ENCODE measurements at places on chromosomes 4 and X. TPM values are rescaled to one million over a fixed set of nuclear protein-coding genes. Genes with fewer than 3 reads are reported as not detected.

DNA sequence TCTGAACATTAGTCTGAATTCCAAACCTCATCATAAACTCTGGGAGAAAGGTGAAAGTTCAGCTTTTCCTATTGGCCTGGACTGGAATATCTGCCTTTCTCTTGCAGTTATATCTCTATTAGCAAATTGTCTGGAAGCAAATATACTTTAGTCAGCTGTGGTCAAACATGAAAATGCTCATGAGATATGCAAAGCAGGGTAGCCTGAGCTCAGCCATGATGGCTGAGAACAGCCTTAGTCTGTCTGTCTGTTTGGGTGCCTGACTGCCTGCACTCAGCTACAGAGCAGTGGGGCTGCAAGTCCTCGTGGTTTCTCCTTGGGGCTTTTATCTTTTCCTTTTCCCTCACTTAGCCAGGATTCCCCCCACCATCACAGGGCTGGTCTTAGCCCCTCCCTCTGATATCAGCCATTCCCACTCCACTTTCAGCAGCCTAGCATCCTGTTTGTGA, 19.5 kb upstream of the PGRMC2 start:
- no peak for DNase-seq

DNA sequence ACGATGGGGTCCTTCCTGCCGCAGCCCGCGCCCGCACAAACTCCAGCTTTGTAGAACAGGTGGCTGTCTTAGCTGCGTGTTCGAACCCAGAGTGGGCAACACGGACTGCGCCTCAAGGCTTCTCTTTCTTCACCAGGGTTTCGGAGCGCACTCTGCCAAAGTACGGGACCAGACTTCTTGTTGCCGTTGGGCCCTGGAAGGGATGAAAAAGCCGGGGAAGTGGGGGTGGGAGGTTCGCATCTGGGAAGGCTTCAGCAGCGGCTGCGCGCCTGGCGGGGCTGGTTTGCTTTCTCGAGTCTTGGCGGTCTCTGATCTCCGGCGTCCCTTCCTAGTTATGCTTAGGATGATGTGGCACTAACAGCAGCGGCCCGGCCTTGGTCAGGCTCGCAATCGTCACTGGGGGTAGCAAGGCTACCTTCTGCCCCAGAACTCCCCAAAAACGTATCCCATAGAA, 673 bp downstream of the PARM1 start:
- DNase-seq, result no peak

- DNase-seq, result no peak
Observed at GRCh38 chr4:13261486-13262257, 222.5 kb downstream of the RAB28 start.

DNA sequence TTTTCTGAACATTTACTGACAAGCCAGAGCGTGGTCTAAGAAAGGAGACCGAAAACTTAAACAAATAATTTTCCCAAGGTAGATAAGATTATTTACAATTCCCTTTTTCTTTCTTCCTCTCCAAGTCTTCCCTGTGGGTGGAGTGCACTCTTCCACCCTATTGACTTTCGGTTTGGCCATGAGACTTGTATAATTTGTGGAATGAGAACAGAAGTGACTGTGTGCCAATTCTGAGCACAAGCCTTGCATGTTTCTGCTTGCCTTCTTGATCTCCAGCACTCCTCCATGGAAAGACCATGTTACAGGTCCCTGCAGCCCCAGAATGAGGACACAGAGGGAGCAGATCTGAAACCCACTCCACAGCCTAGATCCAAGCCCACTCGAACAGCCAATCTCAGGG, 150.0 kb upstream of the HPGD start:
- DNase-seq, result no peak

GRCh38 chrX:148501386-148502066, 1.1 kb downstream of the AFF2 start:
- peak; percentile 56 for DNase-seq

GRCh38 chr4:48138511-48138910, 4.5 kb upstream of the TXK start:
- no peak for DNase-seq

DNA sequence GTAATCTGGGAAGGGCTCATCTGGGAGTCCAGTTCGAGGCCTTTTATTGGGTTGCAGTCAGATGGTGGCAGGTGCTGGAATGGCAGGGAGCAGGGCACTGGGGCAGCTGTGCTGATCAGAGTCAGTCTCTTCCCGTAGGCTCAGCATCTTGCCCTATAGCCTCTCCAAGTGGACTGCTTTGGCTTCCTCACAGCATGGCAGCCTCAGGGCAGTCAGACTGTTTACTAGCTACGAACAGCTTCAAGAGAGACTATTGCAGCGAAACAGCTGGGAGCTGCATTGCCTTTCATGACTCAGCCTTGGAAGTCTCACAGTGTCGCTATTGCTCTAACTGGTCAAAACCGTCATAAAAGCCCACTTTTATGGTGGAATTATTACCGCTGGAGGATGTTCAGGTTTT, 26.8 kb upstream of the DUSP21 start:
- no peak for DNase-seq

PAGE1 gene
- total RNA-seq, result not detected

MAD2L1 gene
- 112 TPM for total RNA-seq

DNA sequence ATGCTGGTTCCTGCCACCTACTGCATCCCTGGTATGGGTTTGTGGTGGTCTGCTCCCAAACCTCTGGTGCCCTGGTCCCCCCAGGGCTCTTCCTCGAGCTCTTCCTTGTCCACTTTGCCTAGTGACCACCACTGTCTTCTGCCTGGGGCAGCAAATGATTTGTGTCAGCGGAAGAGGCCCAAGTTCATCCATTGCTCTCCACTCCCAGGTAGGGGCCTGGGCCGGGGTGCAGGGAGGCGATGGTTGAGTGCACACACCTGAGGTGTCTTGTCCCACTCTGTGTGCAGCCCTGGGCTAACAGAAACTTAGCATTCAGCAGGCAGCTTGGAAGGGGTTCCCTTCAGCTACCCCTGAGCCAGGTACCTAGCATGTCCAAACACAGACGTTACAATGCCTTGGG, 75.6 kb upstream of the SOX3 start:
- DNase-seq, result no peak

- DNase-seq, result no peak
Observed at GRCh38 chrX:121103381-121103780, 56.0 kb downstream of the GLUD2 start.

DNA sequence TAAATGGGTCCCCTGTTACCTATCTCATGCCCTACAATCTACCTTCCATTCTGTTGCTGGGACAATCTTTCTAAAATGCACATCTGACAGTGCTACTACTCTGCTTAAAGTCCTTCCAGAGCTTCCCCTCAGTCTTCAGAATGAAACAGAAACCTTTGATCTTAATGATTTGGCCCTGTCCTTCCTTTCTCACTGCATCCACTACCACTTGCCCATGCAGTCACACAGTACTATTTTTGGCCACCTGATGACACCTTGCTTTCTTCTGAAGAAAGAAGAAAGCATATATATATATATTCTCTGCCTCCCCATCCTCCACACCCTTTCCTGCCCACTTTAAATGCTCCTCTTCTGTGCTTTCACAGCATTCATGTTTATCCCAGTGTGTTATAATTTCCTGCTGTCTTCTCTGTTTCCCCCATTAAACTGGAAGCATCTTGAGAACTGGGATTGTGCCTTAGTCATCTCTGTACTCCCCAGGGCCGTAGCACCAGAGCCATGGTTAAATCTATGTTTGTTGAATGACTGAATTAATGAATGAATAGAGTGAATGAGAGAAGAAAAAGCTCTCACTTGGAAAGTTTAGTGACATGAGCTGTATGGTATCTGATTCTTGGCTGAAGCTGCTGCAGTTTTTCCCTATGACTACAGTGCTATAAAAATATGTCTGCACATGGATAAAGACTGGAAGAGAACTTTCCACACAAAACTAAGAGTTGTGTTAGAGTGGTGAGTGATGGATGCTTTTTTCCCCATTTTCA, 56.2 kb downstream of the RTL9 start:
- DNase-seq, result no peak

- no peak for DNase-seq
Observed at GRCh38 chrX:12981880-12982279, 7.0 kb downstream of the TMSB4X start.

ANKRD37 gene
- 6.4 TPM for total RNA-seq

FAM184B gene
- total RNA-seq, result not detected

- DNase-seq, result no peak
Observed at GRCh38 chr4:169540774-169541173, 71.6 kb downstream of the NEK1 start.

- no peak for DNase-seq
Observed at GRCh38 chr4:189032606-189033338, 893.5 kb downstream of the TRIML1 start.

PABPC1L2B gene
- total RNA-seq, result not detected

REELD1 gene
- not detected for total RNA-seq

DNA sequence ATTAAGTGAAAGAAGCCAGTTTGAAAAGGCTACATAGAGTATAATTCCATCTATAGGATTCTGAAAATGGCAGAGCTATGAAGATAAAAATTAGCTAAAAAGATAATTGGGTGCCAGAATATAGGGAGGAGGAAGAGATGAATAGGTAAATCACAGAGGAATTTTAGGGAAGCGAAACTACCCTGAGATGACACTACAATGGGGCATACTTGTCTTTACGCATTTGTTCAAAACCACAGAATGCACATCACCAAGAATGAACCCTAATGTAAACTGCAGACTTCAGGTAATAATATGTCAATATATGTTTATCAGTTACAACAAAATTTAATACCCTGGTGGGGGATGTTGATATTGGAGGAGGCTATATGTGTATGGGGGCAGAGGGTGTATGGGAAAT, 1342.9 kb downstream of the ADGRL3 start:
- DNase-seq, result no peak

- no peak for DNase-seq
Observed at GRCh38 chr4:142563682-142564291, 282.3 kb downstream of the INPP4B start.

All from OCI-LY7 (cell line).